ENCODE measurements at places on chromosomes 13 and 19.

DNA sequence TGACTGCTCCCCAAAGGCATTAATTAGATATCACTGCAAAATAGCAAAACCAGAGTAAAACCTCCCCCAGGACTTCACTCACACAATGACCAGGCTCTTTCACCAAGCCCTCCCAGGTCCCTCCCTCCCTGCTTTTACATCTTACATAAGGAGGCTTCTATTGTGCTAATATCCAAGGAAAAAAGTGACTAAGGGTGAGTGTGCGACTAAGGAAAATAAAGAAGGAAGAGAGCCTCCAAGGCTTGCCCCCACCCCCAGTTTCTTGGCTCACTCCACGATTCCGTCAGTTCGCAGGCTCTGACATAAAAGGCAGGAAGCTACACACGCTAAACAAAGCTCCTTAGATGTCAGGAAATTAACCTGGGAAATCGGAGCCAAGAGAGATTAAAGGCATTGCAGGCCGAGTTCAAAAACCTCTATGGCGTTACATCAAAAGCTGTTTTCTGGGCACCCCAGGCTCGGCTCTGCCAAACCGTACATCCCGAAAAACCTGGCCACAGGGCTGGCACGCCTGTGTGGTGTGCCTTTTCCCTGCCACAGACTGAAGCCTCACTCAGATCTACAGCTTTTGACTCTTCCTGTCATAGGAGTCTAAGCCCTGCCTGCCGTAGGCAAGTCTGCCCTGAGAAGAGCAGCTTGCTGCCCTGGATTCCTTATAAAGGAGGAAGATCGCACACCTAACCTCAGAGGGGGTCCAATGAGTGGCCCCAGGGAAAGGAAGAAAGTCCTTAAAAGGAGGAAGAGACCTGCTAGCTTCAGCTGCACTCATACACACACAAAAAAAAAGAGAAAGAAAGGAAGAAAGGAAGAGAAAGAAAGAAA lies 67.0 kb upstream of the SERP2 start:
- peak; percentile 96 for DNase-seq

DNA sequence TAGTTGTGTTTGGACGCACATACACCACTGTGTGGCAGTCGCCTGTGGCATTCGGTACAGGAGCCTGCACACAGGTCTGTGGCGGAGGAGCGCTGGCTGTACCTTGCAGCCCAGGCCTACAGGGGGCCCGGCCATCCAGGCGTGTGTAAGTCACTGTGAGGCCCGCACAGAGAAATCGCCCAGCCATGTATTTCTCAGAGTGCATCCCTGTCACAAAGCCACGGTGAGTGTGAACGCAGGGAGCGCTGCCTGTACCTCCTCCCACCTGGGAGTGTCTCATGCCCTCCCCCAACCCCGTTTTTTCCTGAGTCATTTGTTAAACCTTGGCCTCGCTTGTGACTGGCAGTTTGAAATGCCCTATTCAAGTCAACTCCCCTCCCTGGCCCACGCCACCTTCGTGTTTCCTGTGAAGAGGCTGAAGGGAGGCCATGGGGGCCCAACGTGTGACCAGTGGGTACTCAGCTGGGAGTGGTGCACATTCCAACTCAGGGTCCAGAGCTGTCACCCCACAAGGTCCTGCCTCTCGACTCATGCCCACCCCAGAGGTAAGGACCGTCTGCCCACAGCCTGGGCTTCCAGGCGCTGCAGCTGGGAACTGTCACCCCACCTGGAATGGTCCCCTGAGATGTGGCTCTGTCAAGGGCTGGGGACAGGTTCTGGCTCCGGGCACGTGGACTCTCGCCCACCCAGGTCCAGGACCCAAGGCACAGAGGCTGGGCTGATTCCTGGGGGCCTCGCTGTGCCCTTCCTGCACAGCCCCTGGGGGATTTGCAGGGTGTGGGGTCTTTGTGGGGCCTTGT lies 11.6 kb upstream of the RASA3 start:
- DNase-seq = no peak

DNA sequence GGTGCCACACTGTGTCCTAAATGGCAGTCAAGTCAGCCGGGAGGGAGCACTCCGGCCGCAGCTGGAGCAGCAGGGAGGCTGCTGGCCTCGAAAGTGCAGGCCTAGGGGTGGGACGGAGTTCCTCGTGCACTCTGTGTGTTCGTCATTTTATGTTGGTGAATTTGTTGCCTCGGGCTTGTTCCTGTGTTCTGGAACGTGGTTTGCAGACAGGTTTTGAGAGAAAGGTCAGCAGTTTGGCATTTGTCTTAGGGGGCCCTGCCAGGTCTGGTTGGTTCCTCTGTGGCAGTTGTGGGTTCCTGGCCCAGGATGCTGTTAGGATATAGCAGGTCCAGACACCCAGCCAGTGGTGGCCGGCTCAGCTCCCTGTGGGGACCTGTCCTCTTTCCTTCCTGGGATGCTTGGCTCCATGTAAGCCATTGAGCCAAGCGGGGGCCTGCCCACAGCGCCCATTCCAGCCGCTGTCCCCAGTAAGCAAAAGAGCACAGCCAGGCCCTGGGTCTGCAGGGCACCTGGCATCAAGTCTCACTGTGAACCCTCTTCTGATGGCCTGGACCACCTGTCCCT lies 30.0 kb downstream of the MPHOSPH8 start:
- no peak for DNase-seq

- no peak for DNase-seq
Observed at GRCh38 chr19:30332445-30333234, 39.5 kb upstream of the ZNF536 start.

GRCh38 chr19:861756-862580 lies 2.5 kb downstream of the CFD start:
- peak; percentile 13 for DNase-seq

- peak; percentile 79 for DNase-seq
Observed at GRCh38 chr13:73913079-73913740, 221.0 kb downstream of the KLF12 start.

DNA sequence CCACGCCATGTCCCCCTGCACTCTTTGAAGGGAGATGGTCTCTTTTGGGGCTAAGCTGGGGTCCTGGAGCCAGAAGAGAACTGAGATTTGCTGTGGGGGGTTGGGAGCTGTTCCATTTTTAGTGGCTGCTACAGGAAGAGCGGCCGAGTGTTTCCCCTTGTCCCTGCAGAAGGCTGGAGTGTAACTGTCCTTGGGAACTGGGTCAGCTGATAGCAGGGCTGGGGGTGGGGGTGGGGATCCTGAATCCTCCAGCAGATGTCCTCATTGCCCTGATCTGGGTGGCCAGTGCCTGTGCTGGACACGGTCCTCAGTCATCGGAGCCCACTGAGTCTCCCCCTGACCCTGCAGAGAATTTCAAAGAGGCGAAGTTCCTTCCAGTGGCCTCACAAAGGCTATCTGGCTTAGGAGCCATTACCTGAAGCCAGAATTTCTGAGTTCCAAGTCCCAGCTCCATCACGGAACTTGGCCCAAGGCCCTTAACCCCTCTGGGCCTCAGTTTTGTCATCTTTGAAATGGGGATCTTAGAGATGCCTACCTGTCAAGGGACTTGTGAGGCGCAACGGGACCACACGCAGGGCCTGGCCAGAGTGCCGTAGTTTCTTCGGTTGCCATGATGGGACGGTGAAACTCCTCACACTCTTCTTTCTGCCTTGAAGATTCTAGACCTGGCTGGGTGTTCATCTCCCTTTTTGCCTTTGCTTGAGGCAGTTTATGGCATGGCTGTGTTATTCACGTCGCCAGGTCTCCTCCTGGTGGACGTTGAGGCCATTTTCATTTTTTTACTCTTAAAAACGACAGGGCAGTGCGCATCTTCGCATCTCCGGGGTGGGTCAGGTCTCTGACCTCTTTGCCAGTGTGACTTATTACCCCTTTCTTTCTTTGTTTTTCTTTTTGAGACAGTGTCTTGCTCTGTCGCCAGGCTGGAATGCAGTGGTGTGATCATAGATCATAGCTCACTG lies 51.9 kb downstream of the DNM2 start:
- peak; percentile 20 for DNase-seq

DNA sequence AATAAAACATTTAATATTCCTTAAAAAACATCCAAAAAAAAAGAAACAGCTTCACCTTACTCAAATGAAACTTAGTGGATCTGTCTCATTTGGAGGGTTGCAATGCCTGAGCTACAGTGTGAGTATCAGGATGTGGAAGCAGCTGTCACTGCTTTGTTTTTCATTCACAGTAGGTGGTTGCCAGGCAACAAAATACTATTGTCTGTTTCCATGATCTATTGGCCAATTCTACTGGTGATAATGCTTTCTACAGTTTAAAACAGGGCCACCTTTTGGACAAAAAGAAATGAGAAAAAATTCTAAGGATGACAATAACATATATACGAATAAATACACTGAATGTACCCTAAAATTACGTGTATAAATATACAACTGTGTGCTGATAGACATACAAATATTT lies 3.0 kb downstream of the ENOX1 start:
- peak; percentile 72 for DNase-seq

- DNase-seq = no peak
Observed at GRCh38 chr19:35556846-35557538, 6.5 kb downstream of the ATP4A start.

GRCh38 chr13:99813336-99814095 lies 158.1 kb downstream of the ZIC5 start:
- no peak for DNase-seq

DNA sequence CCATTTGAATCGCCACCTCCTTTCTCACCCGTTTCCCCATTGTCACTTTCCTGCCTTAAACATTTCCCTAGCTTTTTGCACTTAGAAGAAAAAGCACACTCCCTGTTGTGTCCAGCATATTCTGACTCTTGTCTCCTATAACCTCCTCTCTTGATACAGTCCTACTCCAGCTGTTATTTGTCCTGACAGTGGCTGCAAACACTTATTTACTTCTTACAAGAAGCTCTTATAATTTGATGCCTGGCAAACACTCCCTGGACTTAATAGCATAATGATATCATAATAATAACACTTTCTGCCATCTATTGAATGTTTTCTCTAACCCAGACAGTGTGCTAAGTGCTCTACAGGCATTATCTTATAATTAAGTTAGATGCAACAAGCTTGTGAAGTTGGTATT lies 76.6 kb downstream of the DGKH start:
- DNase-seq = no peak

- DNase-seq = no peak
Observed at GRCh38 chr13:85197431-85197830, 601.8 kb downstream of the SLITRK6 start.

- no peak for DNase-seq
Observed at GRCh38 chr13:93216122-93216521, 10.5 kb upstream of the GPC6 start.

- no peak for DNase-seq
Observed at GRCh38 chr19:15253513-15253912, 21.3 kb upstream of the EPHX3 start.

GRCh38 chr13:33119856-33120543 lies 103.8 kb downstream of the KL start:
- DNase-seq = no peak

DNA sequence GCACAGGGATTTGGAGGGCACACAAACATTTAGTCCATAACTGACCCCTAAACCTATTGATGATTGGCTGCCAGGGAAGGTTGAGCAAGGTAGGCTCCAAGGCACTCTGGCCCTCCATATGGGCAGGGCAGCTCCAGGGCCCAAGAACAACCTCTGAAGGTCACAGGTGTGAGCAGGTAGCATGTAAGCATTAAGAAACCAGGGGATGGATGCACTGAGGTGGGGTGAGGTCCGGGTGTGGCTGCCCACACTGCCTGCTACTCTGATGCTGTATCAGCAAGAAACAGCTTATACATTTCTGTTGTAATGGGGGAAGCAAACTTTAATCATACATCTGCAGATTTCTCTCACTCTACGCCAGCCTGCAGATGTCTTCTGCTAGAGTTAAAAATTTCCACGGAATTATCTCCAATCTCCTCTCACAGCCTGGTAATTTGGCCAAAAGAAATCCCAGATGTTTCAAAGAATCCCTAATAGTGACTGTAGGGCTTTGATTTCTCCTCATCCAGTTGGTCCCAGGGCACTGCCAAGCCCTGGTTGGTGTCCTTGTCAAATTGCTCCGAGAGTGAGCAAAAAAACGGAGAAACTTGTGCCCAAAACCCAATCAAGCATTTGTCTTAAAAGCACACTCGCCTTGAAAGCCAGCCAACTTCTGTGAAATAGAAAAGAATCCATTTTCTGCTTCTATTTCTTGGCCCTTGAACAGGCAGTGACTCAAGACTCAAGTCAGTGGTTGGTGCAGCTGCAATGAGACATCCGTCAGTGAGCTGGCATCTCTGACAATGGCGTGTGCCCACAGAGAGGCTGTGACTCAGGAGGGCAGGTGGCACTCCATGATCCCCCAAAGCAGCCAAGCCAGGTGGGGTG lies 72.5 kb upstream of the MRI1 start:
- DNase-seq = peak; percentile 29

GRCh38 chr19:1082165-1082927 lies 12.8 kb downstream of the POLR2E start:
- no peak for DNase-seq

GRCh38 chr13:111005808-111006505 lies 91.1 kb upstream of the ANKRD10 start:
- no peak for DNase-seq

DNA sequence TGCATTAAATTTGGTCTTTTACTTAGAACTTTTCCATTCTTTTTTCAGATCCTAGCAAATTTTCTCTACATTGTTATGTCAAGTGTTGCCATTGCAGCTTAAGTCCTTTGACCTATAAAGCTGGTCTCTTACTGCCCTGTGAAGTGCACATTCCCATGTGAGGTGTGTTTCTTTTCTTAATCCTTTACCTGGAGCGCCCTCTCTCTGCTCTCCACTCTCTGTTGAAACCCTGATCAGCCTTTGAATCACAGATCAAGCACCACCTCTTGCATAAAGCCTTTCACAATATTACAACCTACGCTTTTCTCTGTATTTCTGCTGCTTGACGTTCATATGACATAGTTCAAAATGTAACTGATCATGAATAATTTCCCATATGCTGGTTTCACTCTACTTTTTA lies 84.8 kb downstream of the PCDH17 start:
- no peak for DNase-seq

GRCh38 chr19:47107953-47108746 lies 5.4 kb downstream of the ZC3H4 start:
- DNase-seq = no peak

- no peak for DNase-seq
Observed at GRCh38 chr13:74017301-74018061, 116.7 kb downstream of the KLF12 start.

GRCh38 chr19:29537601-29538000 lies 11.8 kb downstream of the VSTM2B start:
- DNase-seq = no peak

GRCh38 chr19:16139752-16140151 lies 3.7 kb upstream of the HSH2D start:
- DNase-seq = no peak

DNA sequence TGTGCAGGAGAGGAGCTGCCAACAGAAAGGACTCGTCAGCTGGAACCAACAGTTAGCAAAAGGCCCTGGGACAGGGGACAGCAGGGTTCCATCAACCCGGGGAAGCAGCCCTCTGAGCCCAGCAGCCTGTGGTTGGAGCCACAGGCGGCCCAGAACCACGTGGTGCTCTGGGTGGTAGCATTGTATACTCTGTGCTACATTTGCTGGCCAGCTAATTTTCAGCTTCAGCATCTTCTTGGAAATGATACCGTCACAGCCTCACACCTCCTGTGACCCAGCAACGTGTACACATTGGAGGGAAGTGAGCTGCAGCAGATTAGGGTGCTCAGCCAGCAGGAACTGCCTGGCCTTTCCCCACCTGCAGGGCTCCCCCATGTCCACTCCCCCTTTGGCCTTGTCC lies 13.1 kb upstream of the MTIF3 start:
- no peak for DNase-seq

- DNase-seq = no peak
Observed at GRCh38 chr19:18119717-18120105, 22.1 kb downstream of the MAST3 start.

GRCh38 chr13:40798380-40798779 lies 9.0 kb downstream of the SLC25A15 start:
- DNase-seq = no peak
